ENCODE measurements at places on chromosomes 4 and X.

GRCh38 chrX:150487369-150488094, 80.9 kb upstream of the MTM1 start:
- DNase-seq: no peak

- DNase-seq: no peak
Measured at GRCh38 chrX:10203617-10204016, 46.8 kb downstream of the CLCN4 start.

DNA sequence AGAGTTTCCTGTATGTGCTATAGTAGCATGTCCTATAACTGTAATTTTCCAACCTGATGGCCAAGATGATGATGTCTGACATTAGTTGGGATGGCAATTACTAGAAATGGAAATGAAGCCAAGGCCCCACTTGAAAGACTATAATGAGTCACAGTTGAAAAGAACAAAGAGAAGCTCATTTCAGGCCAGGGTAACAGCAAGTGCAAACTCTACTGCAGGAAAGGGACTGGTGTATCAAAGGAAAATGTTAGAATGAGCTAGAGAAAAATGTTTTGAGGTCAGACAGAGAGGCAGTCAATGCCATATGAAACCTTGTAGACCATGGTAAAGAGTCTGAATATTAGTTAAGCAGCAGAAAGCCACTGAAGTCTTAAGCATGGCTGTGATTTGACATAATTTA, 146.2 kb upstream of the SH3RF1 start:
- DNase-seq: peak; percentile 14

DNA sequence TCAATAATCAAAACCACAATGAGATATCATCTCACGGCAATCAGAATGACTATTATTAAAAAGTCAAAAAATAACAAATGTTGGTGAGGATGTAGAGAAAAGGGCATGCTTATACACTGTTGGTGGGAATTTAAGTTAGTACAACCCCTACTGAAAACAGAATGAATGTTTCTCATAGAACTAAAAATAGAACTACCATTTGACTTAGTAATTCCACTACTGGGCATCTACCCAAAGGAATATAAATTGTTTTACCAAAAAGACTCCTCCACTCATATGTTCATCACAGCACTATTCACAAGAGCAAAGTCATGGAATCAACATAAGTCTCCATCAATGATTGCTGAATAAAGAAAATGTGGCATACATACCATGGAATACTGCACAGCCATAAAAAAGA, 278.1 kb upstream of the ARSJ start:
- no peak for DNase-seq

DNA sequence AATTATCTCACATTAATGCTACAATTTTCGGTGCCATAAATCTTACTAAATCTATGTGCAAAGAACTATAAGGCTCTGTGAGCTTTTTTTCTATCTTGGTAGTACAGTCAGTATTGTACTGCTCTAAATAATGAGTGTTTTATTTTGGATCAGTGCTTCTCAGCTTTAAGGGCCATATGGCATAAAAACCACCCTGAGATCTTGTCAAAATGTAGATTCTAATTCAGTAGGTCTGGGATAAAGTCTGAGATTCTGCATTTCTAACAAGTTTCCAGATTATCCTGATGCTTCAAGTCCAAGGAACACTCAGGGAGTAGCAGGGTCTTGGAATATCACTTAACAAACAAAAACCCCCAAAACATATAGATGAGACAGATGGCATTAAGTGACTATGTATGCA, 486.5 kb downstream of the GRXCR1 start:
- peak; percentile 17 for DNase-seq

DNA sequence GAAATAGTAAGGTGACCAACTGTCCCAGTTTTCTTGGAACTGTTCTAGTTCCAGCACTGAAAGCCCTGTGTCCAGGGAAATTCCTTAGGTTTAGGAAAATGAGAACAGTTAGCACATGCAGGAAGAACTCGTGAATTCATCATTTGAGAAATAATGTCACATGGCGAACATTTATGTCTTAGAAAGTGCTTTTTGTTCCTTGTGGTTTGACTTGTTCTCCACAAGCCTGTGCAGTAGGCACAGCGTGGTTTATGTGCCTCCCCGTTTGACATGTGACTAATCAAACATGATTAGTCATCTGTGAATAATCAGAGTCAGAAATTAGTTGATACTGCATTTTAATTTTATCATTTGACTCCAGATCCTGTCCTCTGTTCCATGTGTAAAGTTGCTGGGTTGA, 556.0 kb upstream of the CPEB2 start:
- no peak for DNase-seq

GRCh38 chr4:101288365-101289145, 58.8 kb downstream of the PPP3CA start:
- no peak for DNase-seq

DNA sequence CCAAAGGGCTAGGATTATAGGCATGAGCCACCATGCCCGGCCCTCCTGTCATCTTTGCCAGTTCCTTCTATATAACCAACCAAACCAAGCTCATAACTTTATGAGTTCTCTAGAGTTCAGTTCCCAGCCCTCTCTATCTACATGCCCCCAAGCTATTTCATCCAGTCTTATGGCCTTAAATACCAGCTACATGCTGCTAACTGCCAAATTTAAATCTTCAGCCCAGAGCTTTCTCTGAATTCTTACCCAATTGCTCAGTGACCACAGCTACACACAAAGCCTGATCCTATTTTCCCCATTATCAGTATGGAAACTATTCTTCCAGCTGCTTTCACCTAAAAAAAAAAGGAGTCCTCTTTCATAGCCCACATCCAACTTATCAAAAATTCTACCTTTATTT, 23.1 kb downstream of the TMEM184C start:
- no peak for DNase-seq

GRCh38 chrX:70262952-70263567, 3.1 kb upstream of the P2RY4 start:
- DNase-seq: no peak

- DNase-seq: no peak
Measured at GRCh38 chrX:2751291-2751690, 549 bp upstream of the XG start.

DNA sequence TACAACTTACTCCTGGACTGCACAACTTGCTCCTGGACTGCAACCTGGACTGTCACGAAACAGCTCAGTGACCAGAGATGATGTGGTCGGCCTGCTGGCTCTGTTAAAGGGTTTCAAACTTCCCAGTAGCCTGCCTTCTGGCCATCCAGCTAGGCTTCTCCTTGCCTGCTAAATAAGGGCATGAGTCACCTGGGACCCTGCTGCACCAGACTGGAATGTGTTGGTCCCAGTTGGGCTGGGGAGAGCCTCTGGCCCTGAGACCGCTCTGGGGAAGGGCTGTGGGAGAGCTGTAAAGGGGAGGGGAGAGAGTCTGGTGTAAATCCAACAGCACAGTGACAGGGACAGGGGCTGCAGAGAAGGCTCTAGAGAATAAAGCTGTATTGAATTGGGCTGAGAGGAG, 165.8 kb downstream of the VSIG4 start:
- no peak for DNase-seq

DNA sequence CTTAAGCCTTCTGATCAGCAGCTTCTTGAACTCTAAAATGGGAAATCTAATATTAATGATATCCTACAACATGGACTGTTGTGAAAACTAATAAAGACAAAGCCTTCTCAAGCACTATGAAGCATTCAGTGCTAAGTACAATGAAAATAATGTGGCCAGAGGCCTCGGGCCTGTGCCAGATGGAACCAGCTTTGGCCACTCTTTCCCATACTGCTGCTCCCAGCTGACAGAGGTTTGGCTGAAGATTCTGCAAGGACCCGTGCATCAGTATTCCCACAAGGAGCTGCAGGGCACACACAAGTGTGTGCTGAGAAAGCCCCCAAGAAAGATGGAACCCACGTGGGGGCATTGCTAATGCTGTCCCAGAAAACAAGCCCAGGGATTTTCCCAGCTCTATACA, 60.5 kb upstream of the RPL34 start:
- no peak for DNase-seq

DNA sequence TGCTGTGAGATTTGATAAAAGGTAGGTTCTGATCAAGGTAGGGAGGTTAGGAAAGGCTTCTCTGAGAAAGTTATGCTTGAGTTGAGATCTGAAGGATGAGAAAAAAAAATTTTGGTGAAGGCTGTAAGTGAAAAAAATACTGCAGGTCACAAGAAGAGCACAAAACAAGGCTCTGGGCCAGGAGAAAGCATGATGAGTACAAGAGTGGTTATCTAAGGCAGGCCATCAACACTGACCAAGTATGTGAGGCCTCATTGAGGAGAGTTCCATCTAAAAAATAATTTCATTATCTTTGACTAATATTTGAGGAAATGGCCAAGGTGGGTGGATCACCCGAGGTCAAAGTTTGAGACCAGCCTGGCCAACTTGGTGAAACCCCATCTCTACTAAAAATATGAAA, 71.6 kb upstream of the SLC4A4 start:
- no peak for DNase-seq

GRCh38 chr4:75512386-75513211, 1.6 kb downstream of the RCHY1 start:
- no peak for DNase-seq

DNA sequence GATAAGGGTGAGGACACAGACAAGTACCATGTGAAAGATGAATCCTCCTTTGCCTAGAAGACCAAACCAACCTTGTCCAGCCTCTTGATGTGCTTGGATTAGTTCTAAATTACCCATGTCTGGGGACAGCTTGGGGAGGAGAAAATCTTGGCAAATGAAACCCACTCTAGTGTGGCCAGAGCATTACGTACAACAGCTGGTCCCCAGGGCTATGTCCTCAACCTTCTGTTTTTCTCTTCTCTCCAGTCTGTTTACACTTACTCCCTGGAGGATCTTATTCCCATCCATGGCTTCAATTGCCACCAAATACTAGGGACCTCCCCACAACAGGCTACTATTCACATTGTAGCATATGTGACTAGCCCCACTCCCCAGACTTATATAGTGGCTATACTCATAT, 384.5 kb downstream of the OPHN1 start:
- DNase-seq: no peak

DNA sequence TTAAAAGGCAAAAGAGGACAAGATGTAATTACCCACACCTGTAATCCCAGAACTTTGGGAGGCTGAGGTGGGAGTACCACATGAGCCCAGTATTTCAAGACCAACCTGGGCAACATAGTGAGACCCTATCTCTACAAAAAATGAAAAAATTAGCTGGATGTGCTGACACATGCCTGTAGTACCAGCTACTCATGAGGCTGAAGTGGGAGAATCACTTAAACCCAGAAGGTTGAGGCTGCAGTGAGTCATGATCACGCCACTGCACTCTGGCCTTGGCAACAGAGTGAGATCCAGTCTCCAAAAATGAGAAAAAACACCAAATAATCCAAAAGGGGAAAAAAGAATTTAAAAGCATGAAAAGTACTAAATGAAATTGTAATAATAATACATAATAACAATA, 30.8 kb downstream of the NR0B1 start:
- no peak for DNase-seq

DNA sequence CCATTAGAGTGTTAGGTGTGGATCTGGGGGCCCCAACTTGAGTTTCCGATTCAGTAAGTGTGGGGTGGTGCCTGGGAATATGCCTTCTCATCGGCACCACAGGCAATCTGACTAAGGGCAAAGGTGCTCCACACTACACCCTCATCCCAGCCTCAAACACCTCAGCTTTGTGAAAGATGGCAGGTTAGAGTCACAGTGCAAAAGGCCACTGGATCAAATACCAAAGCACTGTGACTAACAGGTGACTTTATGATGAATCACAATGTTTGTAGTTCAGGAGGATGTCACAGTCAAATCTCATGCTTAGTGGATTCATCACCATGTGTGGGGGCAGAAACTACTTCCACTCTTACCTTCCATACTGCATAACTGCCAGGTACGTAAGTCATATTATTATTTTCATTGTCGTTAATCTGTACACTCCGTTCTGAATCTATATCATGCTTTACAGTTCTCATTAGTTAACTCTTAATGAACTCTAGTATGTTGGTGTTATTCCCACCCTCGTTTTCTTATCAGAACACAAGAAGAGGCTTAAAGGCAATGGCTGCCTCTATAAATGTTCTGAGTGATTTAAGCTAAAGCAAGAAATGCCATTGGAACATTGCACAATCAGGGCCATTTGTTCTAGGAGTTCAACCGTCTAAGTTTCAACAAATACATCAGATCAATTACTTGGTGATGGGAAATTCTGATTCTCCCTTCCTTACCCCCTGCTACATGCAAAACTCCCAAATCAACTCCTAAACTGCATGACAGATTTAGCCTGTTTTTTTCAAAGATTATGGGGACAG, 50.2 kb downstream of the PRKG2 start:
- DNase-seq: no peak

DNA sequence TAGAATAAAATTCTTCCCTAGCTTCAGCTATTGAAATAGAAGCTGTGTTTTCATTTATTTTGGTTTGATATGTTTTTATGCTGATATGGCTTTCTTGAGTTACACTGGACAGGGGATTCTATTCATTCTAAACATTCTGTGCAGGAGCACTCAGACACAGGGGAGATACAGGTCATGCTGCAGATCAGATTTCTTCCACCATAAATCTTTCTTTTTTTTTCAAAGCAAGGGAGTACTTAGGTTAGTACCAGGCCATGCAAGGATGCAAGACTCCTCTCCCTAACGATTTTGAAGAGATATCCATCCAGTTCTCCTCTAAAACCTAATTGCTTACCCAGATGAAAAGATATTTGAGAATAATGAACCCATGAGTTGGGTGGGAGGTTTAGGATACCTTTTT, 21.4 kb downstream of the ETDC start:
- DNase-seq: no peak

DNA sequence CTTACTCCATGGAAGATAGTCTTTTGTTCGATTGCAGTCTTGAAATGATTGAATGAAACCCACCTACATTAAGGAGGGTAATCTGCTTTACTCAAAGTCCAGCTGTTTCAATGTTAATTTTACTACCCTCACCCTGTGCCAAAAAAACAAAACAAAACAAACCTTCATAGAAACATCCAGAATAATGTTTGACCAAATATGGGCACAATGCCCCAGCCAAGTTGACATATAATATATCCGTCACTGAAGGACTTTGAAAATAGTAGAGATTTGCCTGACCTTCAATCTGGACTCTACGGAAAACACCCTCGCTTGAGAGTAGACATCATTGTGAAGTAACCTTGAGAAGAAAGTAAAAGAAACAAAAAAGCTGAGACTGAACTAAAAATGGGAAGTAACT, 550.5 kb upstream of the SMIM31 start:
- no peak for DNase-seq

GRCh38 chrX:102339312-102340298, 92.6 kb downstream of the NXF2 start:
- no peak for DNase-seq

DNA sequence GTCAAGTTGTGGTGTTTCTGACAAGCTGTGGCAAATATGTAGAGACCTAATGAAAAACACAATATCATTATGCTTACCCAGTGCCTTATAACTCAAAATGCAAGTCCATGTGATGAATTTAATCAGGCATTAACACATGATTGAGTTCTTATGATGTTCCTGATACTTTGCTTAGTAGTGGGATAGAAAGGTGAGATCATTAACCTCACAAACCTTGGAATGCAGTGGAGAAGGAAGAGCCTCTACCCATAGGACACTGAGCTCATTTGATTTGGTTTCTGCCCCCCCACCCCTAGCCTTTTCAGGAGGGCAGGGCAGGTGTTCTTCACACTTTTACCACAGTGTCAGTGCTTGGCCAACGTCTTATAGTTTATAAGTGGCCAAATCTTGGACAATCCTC, 683.6 kb upstream of the CPEB2 start:
- no peak for DNase-seq
